ENCODE measurements at places on chromosomes 13 and 19. TPM values are rescaled to one million over a fixed set of nuclear protein-coding genes. Genes with fewer than 3 reads are reported as not detected.

Gene ZNF813
- 1.7 TPM for total RNA-seq

DNA sequence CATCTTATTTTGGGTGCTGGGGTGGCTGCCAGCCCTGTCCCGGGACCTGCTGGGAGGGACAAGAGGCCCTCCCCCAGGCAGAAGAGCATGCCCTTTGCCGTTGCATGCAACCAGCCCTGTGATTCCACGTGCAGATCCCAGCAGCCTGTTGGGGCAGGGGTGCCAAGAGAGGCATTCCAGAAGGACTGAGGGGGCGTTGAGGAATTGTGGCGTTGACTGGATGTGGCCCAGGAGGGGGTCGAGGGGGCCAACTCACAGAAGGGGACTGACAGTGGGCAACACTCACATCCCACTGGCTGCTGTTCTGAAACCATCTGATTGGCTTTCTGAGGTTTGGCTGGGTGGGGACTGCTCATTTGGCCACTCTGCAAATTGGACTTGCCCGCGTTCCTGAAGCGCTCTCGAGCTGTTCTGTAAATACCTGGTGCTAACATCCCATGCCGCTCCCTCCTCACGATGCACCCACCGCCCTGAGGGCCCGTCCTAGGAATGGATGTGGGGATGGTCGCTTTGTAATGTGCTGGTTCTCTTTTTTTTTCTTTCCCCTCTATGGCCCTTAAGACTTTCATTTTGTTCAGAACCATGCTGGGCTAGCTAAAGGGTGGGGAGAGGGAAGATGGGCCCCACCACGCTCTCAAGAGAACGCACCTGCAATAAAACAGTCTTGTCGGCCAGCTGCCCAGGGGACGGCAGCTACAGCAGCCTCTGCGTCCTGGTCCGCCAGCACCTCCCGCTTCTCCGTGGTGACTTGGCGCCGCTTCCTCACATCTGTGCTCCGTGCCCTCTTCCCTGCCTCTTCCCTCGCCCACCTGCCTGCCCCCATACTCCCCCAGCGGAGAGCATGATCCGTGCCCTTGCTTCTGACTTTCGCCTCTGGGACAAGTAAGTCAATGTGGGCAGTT, 8.6 kb downstream of the CALM3 start:
- peak; percentile 11 for DNase-seq

DNA sequence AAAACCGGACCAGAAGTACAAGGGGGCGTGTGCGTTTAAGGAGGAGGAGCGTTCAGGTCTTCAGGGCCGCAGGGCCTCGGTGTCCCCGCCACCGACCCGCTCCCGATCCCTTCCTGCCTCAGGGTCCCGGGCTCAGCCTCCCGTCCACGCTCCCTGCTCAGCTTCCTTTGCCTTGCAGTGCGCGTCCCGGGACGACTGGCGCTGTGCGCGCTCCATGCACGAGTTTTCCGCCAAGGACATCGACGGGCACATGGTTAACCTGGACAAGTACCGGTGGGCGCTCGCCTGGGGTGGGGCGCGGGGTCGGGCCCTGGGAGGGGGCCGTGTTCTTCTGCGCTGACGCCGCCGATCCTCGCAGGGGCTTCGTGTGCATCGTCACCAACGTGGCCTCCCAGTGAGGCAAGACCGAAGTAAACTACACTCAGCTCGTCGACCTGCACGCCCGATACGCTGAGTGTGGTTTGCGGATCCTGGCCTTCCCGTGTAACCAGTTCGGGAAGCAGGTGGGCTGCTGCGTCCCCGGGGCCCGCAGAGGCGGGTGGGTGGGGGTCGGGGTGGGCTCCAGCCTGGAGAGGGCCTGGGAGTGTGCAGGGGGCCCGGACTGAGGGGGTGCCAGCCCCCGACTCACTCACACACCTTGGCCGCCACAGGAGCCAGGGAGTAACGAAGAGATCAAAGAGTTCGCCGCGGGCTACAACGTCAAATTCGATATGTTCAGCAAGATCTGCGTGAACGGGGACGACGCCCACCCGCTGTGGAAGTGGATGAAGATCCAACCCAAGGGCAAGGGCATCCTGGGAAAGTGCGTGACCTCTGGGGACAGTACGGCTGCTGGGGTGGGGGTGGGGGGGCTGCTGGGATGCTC, 1.4 kb downstream of the GPX4 start:
- no peak for DNase-seq

DNA sequence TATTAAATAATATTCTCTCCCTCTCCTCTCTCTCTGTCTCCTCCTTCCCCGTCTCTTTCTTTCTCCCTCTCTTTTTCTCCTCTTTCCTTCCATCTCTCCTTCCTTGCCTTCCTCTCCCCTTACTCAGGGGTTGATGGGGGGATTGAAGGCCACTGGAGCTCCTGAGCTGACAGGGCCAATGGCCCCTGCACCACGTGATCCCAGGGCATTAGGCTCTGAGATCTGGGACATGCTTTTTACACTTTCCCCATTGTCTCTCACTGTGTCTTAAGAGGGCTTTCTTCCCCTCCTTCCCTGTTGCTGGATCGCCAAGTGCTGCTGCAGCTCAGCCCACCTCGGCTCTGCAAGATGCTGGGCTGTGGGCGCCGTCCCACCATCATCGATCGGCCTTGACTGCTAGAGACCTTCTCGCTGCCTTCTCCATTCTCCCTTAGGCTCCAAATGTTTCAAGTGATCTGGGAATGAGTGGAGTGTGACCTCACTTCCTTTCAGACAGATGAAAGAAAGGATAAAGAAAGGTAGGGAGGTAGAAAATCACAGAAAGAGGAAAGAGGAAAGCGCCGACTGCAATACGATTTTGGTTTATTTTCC, 42.2 kb downstream of the COL4A1 start:
- no peak for DNase-seq

DNA sequence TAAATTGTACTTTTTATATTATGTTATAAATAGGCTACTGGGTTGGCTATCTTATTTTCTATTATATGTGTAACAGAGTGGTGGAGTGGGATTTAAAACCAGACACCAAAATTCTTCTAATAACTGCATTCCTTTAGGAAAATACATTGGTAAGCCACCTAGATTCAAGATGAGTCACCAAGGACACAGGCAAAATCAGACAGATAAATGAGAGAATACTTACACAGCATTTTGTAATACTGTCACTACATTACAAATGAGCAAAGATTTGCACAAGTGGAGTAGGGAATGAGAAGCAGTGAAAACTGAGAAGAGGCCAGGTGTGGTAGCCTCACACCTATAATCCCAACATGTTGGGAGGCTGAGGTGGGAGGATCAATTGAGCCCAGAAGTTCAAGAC, 6.2 kb upstream of the SPART start:
- DNase-seq = no peak

Gene ADAMTS10
- 16.1 TPM for total RNA-seq

Gene LILRB1
- total RNA-seq = 2.7 TPM

DNA sequence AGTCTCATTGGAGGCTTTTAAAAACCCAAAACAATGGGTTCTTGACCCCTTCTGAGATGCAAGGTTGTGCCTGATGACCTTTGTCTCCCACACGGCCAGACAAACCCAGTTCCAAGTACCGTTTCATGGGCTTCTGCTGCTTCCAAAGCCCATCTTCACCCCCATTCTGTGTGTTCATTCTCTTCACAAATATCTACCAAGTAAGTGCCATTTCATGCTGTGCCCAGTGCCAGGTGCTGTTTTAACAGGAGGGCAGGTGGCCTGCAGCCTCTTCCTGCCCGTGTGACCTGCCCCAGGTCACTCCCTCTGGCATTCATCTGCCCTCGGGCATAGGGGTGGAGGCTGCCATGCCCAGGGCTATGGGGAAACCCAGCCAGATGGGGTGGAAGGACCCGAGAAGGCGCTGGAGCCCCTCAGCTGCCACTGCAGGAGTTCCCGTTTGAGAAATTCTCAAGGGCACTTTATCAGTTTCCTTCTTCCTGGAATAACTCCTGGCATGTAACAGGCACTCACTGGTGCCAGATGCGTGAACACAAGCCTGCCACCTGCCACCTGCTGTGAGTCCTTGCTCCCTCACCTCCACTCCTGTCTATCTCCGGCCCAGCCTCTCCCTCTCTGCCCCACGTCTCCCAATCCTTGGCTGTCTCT, 12.5 kb downstream of the CAPN12 start:
- DNase-seq = no peak

Gene ZNF709
- total RNA-seq = 1.9 TPM

DNA sequence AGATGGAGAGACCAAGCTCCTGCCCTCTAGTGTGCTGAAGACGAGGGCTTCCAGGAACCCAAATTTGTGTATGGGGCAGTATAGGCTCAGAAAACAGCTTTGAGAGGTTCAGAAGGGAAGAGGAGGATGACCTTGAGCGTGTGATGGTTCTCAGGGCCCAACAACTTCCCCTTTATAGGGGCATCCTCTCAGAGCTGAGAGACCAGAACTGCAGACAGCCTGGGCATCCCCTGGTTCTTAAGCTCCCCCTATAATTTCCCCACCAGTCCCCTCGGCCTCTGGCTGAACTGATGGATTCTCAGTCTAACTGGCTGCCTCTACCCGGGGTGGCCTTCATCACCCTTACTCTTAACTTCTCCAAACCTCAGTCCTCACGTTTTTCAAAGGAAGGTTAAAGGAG, 167.5 kb downstream of the URI1 start:
- no peak for DNase-seq

- no peak for DNase-seq
These were observed 27.2 kb downstream of the DOT1L start for GRCh38 chr19:2190848-2191455.

DNA sequence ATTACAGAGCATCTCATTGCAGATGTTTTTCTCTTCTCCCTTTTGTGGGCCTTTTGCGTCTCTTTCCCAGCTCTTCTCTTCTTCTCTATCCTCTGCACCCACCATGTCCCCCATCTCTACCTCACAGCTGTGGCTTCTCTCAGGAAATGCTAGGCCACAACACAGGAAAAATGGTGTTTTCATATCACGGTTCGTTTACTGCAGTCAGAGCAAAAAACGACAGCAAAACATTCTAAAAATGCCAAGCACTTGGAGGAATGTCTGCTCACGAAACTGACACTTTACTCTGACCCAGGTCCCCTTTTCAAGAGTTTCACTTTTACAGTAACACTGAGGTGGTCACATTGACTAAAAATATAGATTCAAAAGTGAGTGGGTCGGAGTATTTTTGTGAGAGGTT, 152.2 kb downstream of the DCT start:
- no peak for DNase-seq

DNA sequence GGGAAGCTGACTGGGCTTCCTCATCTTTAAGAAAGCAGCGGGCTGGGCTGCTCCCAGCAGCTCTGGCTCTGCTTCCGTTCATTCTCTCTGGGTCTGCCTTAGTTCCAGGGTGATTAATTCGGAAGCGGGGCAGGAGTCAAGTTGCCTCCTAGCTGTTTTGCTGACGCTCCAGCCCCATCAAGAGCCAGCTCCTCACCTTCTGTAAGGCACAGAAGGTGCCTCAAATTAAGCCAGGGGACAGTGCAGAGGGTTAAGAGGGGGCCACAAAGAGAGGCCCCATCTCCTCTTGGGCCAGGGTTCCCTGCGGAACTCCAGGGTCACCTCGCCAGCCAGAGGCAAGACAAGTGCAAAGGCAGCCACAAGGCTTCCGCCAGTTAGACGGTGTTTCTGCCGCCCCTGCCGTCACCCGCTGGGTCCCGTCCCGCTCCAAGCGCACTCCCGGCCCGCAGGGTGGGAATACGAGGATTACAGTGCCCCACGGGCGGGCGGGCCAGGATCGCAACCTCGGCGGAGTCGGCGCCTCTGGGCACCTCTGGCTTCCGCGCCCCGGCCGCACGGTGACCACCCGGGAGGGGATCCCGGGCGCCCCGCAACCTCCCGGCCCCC, 508 bp downstream of the SLC15A1 start:
- no peak for DNase-seq

GRCh38 chr13:112532837-112533745, 54.9 kb downstream of the TUBGCP3 start:
- DNase-seq = no peak

- no peak for DNase-seq
These were observed 204.3 kb downstream of the SLITRK1 start for GRCh38 chr13:83677985-83678384.

Gene CCDC8
- 54.6 TPM for total RNA-seq

Gene ZIM2
- total RNA-seq = 0.25 TPM

Gene ZFR2
- total RNA-seq = 0.76 TPM

- no peak for DNase-seq
These were observed 16.4 kb downstream of the PLEKHF1 start for GRCh38 chr19:29681422-29682235.

Gene ZNF665
- 2.0 TPM for total RNA-seq

DNA sequence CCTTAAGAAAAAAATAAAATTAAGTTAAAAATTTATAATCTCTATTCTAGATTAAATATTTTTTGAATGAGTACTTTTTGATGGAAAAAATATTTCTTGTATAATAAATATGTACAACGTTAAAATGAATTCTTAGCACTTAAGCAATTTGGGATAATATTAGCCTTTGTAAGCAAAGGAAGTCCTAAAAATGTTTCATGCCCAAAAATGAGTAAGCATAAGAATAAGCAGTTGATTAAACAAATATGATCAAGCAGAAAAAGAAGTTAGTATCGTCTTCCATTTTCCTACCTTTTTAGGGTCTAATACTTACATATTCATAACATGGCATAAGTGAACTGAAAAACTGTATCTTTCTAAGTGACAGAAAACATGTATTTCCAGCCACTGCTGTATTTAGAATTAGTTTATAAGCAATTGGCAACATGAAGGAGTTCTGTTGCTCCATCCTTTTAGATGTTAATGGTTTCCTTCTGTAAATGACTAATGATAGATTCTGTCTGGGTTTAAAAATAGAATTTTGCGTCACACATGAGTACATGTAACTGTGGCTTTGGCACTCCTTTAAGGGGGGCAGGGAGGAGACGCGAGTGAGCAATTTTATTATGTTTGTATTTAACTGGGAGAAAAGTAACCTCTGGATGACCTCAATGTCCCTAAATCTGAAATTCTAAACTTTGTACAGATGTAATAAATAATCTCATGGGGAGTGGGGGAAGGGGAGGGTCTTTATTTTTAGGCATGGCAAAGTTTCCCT, 237.4 kb downstream of the RGCC start:
- peak; percentile 55 for DNase-seq

DNA sequence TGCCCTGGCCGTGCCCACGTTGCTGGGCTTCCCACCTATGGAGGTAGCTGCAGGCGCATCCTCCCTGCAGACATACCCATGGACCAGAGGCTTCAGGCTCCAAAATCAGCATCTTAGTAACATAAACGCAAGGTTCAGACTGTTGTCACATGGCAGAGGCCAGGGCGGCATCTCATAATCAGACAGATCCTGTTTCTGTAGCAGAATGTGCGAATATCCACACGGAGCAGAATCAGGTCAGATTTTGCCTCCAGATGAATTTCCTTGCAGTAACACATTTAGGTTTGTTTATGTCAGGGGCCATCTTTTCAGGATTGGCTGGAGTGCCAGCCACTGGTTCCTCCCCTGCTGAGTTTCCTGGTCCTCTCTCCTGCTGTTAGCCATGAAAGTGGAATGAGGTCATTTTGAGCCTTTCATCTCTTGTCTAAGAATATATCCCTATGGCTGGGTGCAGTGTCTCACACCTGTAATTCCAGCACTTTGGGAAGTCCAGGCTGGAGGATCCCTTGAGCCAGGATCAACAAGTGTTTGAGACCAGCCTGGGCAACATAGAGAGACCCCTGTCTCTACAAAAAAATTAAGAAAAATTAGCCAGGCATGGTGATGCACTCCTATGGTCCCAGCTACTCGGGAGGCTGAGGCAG, 20.5 kb downstream of the SMARCA4 start:
- DNase-seq = no peak

Gene NACC1
- total RNA-seq = 41.1 TPM

Data from right cardiac atrium (tissue), 5 donors.